ENCODE measurements at places on chromosomes 6 and 20.

DNA sequence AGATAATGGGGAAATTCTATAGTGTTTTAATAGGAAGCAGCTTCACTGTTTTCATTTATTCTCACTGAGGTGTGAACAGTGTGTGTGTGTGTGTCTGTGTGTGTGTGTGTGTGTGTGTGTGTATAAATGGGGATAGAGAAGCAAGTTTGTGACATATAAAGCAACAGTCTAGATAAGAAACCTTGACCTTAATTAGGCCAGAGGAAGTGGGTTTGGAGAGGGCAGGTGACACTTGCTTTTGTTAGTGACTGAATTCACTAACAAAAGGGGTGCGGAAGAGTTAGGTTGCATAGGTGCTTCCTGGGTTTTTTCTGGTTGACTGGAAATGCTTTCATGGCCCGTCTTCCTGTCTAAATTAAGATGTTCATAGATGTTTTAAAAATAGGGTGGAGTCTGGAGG is 515.7 kb upstream of the FLRT3 start:
- DNase-seq = no peak

DNA sequence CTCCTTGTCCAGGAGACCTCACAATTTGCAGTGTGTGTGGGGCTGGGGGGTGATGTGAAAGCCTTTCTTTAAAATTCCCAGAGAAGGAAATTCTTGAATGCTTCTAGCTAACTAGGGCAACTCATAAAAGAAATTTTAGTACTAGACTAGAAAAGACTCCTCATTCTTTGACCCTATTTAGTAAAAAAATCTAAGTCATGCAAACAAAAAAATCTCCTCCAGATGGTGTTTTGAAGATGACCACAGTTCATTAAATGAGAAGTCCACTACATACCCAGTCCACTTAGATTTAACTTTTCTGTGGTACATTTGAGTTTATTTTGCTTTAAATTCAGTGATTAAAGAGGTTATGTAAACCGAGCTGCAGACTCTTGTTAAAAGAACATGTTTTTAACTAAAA is 67.5 kb downstream of the NDUFAF5 start:
- no peak for DNase-seq

DNA sequence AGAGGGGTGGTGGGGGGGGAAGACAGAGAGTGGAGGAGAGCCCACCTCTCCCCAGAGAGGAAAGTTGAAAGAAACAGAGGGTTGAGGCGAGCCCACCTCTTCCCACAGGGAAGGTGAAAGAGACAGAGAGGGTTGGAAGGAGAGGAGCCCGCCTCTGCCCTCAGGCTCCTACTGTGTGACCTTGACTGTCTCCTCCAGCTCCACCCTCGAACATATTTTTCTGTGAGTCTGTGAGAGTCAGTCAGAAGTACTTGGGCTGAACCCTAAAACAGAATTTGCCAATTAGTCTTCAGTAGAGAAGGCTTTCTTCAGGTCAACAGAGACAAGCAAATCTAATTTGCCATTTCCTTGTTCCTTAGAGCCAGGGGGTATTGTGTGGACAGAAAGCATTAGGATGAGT is 153.7 kb upstream of the SNX9 start:
- no peak for DNase-seq

- no peak for DNase-seq
These were observed 44.2 kb downstream of the BMP6 start for GRCh38 chr6:7770111-7770510.

GRCh38 chr6:138640028-138640427 is 133.5 kb upstream of the CCDC28A start:
- no peak for DNase-seq

- no peak for DNase-seq
These were observed 47.3 kb upstream of the BHLHE23 start for GRCh38 chr20:63054103-63054474.

GRCh38 chr6:140091895-140092294 is 717.4 kb upstream of the CITED2 start:
- no peak for DNase-seq

- no peak for DNase-seq
These were observed 37.4 kb upstream of the GABRR1 start for GRCh38 chr6:89254569-89254968.

GRCh38 chr20:20702330-20703245 is 9.9 kb downstream of the RALGAPA2 start:
- no peak for DNase-seq

- DNase-seq = no peak
These were observed 28.6 kb upstream of the DACT2 start for GRCh38 chr6:168348186-168348585.

DNA sequence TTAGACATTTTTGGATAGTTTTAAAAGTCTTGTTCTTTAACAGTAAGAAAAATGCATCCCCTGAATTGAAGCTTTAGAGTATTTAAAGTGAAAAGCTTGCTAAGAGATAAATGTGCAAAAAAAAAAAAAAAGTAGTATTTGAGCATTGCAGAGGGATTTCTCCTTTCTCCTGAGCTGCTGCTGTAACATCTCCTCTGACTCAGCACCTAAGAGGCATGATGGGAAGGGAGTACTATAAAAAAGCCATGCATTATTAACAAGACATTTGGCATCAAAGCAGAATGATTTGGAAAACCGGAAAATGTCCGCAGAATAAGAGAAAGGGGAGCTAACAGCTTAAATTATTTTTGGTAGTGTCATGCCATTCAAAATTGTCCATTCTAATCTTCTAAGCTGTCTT is 27.9 kb downstream of the B4GALT5 start:
- no peak for DNase-seq

DNA sequence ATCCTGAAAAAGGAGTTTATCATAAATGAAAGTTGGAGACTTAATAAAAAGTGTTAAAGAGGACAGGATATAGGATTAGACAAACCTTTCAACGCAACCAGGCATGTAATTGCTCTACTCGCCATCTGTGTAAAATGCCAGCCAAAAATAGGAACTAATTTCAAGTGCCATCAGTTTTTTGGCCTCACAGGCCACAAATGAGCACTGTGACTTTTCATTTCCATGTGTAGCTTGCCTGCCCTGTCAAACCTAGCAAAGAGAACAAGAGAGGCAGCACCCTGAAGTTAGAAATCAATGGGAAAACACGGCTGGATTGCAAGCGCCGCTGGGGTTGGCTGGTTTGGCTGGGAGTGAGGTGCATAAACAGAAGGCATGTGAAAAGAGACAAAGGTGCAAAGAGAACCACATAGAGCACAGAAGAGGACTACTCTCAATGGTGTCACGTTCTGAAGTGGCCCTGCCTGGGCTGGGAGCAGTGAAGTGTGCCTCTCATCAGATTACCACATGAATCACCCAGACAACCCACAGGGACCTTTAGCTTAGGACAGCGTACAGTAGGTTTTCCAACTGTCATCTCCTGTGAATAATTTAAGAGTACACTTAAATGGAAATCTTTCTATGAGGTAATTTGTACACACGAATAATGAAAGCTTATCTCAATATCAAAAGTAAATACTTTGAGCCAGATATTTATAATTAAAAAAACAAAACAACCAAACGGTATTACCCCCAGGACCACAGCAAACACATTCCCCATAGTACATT is 78.0 kb upstream of the NHSL1 start:
- DNase-seq = no peak

DNA sequence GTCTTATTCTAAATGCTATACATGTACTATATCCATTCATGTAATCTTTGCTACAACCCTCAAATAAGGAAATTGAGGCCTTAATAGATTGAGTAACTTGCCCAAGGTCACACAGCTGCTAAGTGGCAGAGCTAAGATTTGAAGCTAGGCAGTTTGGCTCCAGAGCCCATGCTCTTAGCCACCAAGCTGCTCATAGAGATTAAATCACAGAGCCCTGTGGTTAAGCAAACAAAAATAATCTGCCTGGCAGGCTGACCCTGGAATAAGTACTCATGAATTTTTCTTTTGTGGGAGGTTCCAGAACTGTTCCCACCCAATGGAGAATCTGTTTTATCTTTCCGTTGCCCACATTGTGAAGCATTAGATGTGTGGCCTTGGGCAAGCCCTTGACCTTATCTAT is 7.4 kb downstream of the AAR2 start:
- DNase-seq = no peak

GRCh38 chr6:85134172-85134571 is 315.7 kb upstream of the NT5E start:
- no peak for DNase-seq

GRCh38 chr6:155171747-155172449 is 91.9 kb upstream of the CLDN20 start:
- no peak for DNase-seq

DNA sequence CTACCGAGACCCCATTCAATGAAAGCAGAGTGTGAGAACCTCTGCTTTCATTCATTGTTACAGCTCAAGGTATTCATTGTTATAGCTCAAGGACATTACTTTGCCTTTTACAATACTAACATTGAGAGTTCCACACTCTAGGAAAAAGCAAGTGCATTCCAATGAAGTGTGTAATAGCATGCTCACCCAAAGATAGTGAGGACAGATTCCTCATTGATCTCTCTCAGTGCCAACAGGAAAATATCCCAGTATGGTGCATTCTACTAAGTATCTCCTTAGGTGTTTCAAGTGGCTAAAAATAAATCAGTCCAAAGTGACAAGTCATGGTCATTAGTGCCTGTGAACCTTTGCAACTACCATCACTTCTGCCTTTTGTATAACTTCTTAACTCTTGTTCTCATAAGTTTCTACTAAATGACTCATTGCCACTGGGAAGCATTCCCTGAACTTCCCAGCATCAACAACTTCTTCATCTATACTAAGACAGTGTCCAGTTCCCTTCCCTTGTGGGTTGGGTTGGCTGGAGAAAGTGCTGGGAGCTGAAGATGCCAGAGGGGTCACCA is 140.7 kb upstream of the STXBP5 start:
- no peak for DNase-seq

- DNase-seq = no peak
These were observed 95.2 kb downstream of the PLEKHG1 start for GRCh38 chr6:150694889-150695288.

GRCh38 chr20:64144144-64144912 is 19.9 kb upstream of the MYT1 start:
- DNase-seq = no peak

DNA sequence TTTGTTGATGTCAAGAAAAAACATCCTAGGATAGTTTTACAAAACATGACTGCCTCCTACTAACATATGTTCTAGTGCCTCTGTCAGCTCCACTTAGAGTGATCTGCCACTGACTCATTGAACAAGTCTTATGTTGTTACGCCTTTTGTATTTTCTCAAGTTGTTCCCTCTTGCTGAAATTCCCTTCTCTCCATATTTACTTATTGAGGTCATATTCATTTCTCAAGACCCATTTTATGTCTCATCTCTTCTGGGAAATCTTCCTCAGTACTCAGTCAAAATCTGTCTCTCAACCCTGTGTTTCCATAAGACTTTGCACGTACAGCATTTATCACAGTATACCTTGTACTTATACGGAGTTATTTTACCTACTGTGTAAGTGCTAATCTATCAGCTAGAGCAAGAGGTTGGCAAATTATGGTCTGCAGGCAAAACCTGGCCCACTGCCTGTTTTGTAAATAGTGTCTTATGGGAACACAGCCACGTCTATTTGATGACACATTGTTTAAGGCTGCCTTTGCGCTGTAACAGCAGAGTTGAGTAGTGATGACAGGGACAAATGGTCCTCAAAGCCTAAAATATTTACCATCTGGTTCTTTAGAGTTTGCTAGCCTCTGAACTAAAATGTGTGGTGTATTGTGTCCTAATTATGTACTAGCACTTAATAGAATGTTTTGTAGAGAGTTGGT is 83.4 kb downstream of the ADGRB3 start:
- no peak for DNase-seq

DNA sequence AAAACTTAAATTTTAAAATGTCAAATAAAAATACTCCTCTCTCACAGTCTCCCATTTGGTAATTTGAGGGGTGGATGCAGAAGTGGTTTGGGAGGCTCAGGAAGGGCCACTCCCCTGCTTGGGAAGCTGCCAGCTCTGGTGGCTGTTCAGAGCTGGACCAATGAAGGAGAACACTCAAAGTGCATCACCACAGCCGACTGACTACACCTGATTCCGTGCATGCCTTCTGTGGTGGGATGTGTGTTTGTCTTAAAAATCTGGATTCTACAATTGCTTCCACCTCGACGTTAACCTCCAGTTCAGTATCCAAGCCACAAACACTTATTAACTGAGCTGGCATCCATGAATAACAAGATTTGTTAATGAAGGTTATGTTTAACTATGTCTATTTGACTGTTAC is 137.3 kb downstream of the FOXC1 start:
- no peak for DNase-seq

- no peak for DNase-seq
These were observed 25.1 kb downstream of the GPR63 start for GRCh38 chr6:96812077-96812703.

- peak; percentile 22 for DNase-seq
These were observed 84.1 kb upstream of the TSHZ2 start for GRCh38 chr20:52888096-52888495.

Measured in epithelial cell of prostate (primary cell).